ENCODE measurements at places on chromosomes 6 and 20. TPM values are rescaled to one million over a fixed set of nuclear protein-coding genes. Genes with fewer than 3 reads are reported as not detected.

PACRG gene
- not detected for polyA plus RNA-seq

PLN gene
- 2.3 TPM for polyA plus RNA-seq

PPP1R14C gene
- 21.3 TPM for polyA plus RNA-seq

SUMO4 gene
- polyA plus RNA-seq, result 0.39 TPM

DEF6 gene
- polyA plus RNA-seq, result 4.2 TPM

DEFB124 gene
- polyA plus RNA-seq, result not detected

Data from sigmoid colon (tissue), 7 donors.